Thoracic aorta (tissue), 2 donors: ENCODE measurements at places on chromosomes 3 and 15. TPM values are rescaled to one million over a fixed set of nuclear protein-coding genes. Genes with fewer than 3 reads are reported as not detected.

CX3CR1 gene
- 0.28 TPM for total RNA-seq

TTC23 gene
- 32.8 TPM for total RNA-seq

- DNase-seq = no peak
Measured at GRCh38 chr15:100096248-100096600, 245.6 kb downstream of the ADAMTS17 start.

CSPG4 gene
- total RNA-seq = 252 TPM

- no peak for DNase-seq
Measured at GRCh38 chr3:171497468-171497867, 37.3 kb upstream of the TNIK start.

POC1A gene
- total RNA-seq = not detected

PLA2G4F gene
- total RNA-seq = 0.27 TPM

GDPGP1 gene
- 23.4 TPM for total RNA-seq

DNA sequence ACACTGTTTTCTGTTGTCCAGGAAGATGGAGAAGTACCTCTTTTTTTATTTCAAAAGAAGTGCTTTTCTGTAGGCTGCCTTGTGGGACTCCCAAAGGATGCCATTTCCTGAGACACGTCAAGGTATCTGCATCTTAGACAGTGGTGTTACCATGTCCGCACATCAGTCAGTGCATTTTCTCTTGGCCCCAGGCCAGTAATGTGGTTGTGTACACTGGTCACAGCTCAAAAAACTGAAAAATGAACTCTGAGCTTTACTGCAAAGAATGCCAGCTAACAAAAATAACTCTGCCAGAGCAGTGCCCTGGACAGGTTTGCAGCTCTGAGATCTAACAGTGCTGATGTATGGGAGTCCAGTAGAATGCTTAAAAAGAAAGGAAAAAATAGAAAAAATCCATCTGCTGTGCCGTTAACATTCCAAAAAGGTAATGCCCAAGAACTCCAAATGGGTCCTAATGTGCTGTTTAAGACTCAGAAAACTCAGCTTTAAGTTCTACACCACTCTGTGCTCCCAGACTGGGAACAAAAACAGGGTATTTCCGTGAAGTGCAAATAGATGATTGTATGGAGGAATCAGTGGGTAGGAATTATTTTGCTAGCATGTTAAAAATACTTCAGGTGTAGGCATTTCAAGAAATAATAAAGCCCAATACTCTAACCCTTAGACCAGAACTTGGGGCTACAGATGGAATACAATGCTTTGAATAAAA is 315.9 kb downstream of the FEZF2 start:
- DNase-seq = peak; percentile 15

- no peak for DNase-seq
Measured at GRCh38 chr15:31758126-31758525, 272.2 kb upstream of the CHRNA7 start.

DNA sequence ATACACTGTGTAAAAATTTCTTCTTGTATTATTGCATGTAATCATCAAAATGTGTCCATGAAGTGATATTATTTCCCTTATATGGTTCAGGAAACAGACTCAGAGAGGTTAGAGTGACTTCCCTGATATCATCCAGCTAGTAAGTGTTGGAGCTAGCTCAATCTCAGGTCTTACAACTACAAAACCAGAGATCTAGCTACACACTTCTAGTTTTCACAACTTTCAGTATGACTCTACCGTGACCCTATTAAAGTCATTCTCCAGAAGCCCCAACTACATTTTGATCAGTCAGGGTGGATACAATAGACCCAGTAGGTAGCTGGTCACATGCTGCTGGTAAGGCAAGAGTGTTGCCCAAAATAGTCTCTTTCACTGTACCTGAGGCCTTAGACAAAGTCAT is 165.3 kb downstream of the GOLIM4 start:
- no peak for DNase-seq

GRCh38 chr3:173932624-173933023 is 535.1 kb downstream of the NLGN1 start:
- no peak for DNase-seq

GRCh38 chr3:98990657-98991056 is 89.2 kb upstream of the DCBLD2 start:
- no peak for DNase-seq

COPB2 gene
- total RNA-seq = 67.4 TPM

GRCh38 chr3:74479915-74480314 is 134.5 kb downstream of the CNTN3 start:
- no peak for DNase-seq

CD80 gene
- total RNA-seq = 0.14 TPM

- DNase-seq = no peak
Measured at GRCh38 chr15:66578286-66578875, 12.6 kb upstream of the LCTL start.

- DNase-seq = no peak
Measured at GRCh38 chr15:42106288-42106687, 11.9 kb upstream of the PLA2G4D start.

DNA sequence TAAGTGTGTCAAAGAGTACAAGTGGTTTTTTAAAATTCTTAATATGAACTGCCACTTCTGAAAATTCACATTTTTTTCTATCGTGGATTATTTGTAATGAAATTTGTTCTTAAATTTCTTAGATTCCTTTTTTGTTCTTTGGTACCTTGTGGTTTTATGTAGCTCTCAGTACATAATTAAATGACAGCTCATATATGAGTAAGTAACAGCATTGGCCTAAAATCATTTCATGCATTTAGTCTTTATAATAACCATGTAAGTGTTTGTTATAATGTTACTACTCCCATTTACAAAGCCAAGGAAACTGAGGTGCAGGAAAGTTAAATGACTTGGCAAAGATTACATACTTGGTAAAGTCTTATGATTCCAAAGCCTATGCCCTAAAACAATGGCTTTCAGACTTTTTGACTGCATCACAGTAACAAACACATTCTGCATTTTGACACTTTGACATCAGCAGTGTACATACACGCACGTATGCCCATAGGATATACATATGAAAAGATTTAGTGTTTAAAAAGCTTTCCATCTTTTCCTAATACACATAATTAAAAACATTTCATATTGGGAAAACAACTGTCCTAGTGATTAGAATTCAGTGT is 14.9 kb downstream of the SPRED1 start:
- no peak for DNase-seq
